ENCODE measurements at places on chromosomes 12 and 14.

DNA sequence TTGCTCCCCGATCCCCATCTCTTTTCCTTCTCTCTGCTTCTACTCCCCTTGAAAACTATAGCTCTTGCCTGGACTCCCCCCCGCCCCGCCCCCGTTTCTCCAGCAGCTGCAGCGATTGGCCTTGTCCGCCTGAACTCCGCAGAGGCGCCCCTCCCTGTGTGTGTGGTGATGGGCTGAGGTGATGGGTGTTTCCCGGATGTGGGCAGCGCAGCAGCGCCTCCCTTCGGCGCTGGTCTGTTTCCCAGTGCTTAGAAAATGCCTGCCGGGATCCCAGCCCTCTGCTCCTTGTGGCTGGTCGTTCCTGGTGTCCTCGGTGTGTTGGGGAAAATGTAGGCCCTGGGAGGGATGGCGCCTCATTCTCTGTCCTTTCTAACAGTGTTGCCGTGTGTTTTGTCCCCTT, 43.3 kb downstream of the GALNT8 start:
- DNase-seq: no peak

DNA sequence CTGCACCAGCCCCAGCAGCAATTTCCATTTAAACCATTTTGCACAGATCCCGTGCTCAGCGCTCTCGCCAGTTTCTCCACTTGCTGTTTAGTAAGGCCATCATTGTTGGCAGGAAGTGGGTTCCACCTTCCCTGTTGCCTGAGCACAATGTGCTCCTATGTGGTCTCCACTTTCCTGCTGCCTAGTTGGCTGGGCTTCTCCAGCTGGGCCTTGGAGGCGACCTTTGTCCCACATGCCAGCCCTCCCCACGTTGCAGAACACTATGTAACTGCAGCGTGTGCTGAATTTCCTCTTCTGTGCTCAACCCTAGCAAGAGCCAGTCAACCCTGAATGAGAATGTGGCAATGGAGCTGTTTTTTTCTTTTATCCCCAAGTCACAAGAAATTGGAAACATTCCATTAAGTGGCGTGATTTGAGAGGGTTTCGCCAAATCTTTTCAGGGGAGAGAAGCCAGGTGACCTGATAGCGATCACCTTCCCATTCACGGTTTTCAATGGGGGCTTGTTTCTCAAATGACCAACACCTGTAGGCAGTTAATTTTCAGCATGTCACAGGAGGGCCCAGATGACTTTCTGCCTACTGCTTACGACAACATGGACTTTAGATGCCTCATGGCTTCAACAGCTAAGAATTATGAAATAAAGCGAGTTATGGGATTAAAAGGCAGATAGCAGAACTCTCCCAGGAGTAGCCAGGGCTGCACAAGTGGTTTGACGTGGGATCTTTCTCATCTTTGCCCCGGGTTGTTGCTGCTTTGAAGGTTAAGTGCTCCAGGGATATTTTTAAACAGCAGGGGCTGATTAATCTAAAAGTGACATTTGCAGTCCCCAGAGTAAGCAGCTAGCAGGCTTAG, at the start of gene ACACB:
ACACB (plus strand) TSS at position 830 of the 853 bp plus-strand sequence. CDS start 22,819 bp downstream, outside the sequence.
- no peak for DNase-seq

GRCh38 chr14:32763673-32764072, 175.0 kb upstream of the NPAS3 start:
- no peak for DNase-seq

DNA sequence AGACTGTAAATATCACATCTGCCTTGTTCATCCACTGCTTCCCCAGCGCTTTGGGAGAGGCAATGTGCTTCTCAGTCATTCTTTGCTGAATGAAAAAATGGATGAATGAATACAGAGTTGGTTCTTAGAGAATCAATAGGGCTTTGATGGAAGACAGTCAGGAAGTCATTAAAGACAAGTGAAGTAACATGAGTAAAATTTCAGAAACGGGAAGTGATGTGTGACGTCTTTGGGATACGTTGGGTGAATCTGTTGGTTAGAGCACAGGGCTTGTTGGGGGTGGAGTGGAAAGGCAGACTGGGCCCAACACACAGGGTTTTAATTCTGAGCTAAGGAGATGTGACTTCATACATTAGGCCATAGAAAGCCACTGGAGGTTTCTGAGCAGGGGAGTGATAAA, 39.0 kb upstream of the NRXN3 start:
- DNase-seq: no peak

DNA sequence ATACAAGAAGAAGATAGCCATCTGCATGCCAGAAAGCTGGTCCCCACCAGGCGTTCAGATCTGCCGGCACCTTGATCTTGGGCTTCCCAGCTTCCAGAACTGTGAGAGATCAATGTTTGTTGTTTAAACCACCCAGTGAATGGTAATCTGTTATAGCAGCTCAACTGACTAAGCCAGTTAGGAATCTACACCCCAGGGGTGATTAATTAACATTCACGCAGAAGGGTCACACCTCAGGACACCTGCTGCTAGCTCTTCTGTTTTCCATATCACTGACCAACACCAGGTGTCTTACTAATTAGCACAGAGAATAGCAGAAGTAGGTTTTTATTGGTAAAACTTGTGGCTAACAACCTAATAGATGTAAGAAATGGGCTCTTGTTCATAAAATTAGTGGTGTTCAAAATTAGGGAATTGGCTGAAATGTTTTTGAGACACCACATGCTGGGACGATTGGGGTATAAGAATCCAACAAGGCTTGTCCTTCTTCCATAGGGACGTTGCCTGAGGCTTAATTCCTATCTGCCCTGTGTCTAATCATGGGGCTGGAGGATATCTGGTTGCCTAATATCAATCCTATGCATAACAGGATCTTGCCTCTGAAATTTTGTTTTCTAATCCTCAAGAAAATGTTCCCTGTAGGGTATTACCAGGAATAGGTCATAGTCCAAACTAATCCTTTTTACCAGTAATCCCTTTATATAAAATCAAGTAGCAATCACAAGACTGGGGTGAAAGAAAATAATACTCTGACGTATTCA, 42.0 kb upstream of the CHST11 start:
- no peak for DNase-seq
